ENCODE measurements at places on chromosomes 4 and X.

GRCh38 chrX:70025464-70025863, 24.3 kb downstream of the AWAT2 start:
- DNase-seq: no peak

- DNase-seq: no peak
These were observed 287.5 kb downstream of the CAMK2D start for GRCh38 chr4:113474017-113474416.

GRCh38 chr4:169604131-169604900, 8.1 kb downstream of the NEK1 start:
- no peak for DNase-seq

GRCh38 chrX:64739792-64740378, 236.4 kb downstream of the ZC4H2 start:
- no peak for DNase-seq

GRCh38 chrX:9940421-9940820, 26.7 kb upstream of the CLDN34 start:
- DNase-seq: no peak
